ENCODE measurements at places on chromosomes 5 and 9. TPM values are rescaled to one million over a fixed set of nuclear protein-coding genes. Genes with fewer than 3 reads are reported as not detected.
A peak's percentile ranks its signal among the peaks of the same experiment; 100 is the strongest.

DNA sequence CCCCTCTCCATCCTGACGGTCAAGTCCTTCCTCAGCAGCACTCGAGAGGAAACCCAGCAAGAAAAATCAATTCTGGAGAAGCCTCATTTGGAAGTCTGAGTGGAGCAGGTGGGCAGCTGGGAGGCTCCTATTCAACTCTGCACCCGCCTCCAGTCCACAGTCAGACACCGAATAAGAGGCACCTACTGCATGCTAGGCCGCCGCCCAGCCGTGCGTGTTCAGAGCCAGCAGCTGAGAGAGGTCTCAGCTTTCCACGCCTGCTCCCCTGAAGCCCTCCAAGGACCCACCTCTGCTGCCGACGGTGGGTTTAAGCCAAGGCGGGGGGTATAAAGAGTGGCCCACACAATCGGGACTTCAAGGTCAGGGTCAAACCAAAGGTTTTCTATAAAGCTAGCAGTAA, 41.9 kb downstream of the VAV2 start:
- no peak for DNase-seq

The FOXD4L6 gene
- total RNA-seq = not detected

GRCh38 chr9:127224883-127225739, 39.5 kb upstream of the GARNL3 start:
- DNase-seq = peak; percentile 71

The UBTD2 gene
- total RNA-seq = 23.8 TPM

DNA sequence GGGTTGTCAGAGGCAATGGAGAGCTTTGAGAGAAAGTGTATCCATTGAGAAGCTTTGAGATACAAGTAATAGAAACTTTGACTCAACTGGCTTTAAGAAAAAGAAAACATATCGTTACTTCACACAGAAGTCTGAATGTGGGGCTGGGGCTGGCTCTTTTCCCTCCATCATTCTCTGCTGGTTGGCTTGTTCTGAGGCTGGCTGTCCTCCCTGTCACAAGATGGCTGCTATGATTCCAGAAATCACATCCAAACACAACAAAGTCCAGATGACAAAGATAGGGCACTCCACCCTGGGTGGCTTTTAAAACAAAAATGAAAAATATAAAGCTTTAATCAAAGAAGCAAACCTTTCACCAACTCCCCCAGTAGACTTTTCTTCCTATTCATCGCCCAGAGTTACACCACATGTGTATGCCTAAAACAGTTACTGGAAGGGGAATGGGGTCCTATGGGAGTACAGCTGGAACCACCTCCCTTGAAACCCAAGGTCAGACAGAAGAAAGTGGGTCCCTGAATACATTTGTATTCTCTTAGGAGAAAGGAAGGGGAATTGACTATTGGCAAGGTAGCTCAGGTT, 284.3 kb downstream of the GAS1 start:
- no peak for DNase-seq

DNA sequence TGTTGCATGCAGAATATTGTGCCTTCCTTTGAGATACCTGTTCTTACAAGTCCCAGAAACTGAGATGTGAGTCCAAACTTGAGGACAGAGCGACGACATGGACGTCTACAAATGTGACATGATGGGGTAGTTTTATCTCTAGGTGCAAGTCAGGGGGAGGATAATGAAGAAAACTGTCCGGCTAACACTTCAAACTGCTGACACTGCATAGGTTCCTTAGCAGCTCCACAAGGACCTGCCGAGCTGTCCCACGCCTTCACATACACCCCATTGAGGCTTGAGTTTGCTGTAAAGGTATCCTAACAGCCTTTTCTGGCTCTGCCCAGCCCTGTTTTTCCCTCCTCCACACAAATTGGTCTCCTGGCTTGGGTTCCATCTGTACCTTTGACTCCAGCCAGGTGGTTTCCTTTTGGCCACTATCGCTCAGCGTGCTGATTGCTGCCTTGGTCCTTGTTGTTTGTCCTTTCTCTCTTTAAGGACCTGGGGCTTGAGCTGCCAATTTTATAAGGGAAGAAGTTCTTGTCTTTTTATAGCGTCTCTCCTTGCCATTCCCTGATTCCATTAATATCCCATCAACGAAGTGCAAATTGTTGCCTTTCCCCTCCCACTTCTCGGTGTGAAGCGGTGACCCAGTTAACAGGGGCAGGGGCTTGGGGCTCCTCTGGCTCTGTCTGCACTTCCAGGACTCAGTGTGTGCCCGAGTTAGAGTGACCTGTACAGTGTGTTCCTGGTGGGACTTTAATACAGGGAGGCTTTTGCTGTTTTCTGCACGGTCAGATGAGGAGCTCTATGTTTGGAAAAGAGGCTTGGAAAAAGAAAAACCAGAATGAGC, 100.3 kb downstream of the PCSK1 start:
- no peak for DNase-seq

The PPP3R2 gene
- total RNA-seq = not detected

The ZNF622 gene
- total RNA-seq = 76.9 TPM

The CARD6 gene
- 1.3 TPM for total RNA-seq

DNA sequence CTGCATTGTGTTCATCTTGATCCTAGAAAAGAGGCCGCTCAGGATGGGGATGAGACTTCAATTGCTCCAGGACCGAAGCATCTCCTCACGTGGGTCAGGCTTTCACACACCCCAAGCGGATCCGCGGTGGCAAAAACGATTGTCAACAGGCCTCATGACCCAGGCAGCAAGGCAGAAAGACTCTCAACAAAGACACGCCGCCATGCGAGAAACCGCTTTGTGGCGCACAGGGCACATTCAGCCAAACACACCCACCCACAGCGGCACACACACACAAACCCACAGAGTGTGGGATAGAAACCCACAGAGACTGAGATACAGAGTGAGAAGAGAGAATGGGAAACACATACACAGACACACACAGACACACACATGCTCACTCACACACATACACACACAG, 483.4 kb downstream of the SPATA31A7 start:
- DNase-seq = no peak

The ADAMTS6 gene
- total RNA-seq = 1.5 TPM

DNA sequence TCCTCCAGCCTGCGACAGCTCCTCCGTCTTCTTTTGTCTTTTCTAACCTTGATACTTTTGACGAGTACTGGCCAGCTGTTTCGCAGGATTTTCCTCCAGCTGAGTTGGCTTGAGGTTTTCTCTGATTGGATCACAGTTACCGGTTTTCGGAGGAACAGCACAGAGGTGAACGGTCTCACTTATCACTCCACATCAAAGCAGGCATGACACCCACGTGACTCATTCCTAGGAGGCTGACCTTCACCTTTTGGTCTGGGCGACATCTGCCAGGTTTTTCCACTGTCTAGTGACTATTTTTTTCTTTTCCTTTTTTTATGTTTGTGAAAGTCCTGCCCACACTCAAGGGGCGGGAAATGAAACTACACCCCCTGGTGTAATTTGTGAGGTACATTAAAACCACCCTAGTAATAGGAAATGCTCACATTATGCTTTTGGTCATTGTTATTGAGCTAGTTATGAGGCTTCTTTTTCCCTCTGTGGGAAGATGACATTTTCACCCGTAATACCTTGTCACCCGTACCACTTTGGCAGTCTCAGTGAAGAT, 319.2 kb downstream of the GADD45G start:
- peak; percentile 3 for DNase-seq

The PCDHGB7 gene
- 0.44 TPM for total RNA-seq

The HSPB3 gene
- total RNA-seq = not detected

- DNase-seq = no peak
Measured at GRCh38 chr5:111385051-111385450, 127.3 kb downstream of the STARD4 start.

GRCh38 chr5:160439205-160439600, 17.5 kb downstream of the PTTG1 start:
- peak; percentile 91 for DNase-seq

The INSL4 gene
- not detected for total RNA-seq

The TLR4 gene
- not detected for total RNA-seq

DNA sequence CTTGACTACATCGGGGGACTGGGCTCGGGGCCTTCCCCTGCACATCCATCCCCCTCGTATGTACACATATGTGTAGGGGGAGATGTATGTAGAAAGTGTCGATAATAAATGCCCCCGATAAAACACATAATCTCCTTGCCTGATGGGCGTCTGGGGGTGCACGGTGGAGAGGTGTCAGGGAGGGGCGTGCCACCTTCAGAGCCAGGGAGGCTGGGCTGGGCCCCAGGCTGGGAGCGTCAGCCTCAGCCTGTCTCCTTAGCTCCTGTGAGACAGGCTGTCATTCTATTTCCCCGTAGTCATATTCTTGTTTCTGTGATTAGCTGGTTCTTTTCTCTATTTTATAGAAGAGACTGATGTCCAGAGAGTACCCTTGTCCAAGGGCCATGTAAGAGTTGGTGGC, 4.7 kb upstream of the RXRA start:
- no peak for DNase-seq

DNA sequence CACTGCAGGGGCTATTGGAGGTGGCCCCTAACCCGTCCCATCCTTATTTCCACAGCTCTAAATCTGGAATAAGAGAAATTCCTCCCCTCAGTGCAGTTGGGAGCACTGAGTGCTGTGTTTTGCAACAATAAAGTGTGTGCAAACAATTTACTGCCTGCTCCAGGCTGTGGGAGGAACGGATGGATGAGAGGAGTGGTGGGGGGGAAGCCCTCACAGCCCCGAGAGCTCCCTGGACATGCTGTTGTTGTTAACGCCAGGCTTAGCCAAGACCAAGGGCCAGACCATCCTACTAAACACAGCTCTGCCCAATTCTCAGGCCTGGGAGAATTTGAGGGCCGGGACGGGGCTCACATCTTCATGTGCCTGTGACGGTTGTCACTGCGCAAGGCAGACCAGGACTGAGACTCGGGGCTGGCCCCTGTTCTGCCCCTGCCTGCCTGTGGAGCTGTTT, 200.2 kb downstream of the DAB2IP start:
- no peak for DNase-seq

- no peak for DNase-seq
Measured at GRCh38 chr5:59485107-59485506, 408.4 kb downstream of the PDE4D start.

DNA sequence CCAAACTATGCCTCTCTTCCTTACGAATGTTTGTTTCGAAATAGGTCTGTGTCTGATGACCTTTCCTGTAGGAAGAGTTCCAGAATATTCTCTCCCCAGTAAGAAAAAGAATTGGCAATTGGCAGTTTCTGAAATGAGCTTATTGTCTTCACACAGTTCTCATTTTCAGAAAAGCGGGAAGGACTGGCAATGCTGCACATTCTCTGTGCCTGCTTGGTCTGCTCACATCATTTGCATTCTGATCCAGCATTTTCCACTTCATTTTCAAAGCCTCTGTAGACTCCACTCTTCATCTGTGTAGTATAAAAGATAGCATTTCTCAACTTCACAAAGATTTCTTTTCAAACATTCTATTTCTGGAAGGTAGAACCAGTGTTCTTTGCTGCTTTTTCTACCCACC, 120.6 kb upstream of the CCDC112 start:
- DNase-seq = no peak
